Fibroblast of pulmonary artery (primary cell): ENCODE measurements at places on chromosomes 6 and 20.
A peak's percentile ranks its signal among the peaks of the same experiment; 100 is the strongest.

DNA sequence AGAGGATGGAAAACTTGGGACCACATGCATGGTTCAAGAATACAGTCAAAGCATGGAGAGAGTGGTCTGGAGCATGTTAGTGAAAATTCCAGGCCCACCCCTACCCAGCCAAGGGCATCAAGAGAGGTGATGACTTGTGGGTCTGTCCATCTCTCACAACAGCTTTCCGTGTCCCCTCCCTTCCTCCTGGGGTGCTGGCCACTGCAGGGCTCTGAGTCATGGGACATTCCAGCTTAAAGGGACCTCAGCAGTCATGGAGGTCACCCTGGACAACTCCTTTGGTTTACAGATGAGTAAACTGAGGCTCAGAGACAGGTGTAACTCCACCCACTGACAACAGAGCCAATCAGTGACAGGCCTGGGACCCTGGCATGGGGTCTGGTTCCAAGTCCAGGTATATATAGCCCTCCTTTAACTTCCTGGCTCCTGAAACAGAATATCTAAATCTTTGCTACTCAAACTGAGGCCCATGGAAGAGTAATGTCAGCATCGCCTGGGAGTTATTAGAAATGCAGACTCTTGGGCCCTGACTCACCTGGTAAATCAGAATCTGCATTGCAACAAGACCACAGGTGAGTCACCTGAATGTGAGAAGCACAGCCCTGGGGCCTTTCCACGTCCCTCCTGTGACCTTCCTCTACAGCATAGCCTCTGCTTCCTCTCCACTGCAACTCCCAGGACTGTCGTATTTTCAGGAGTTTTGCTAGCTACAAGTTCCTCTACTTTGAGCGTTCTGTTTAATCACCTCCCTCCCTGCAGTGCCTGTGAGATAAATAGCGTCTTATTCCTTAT, 170.2 kb downstream of the ZDHHC14 start:
- no peak for DNase-seq

DNA sequence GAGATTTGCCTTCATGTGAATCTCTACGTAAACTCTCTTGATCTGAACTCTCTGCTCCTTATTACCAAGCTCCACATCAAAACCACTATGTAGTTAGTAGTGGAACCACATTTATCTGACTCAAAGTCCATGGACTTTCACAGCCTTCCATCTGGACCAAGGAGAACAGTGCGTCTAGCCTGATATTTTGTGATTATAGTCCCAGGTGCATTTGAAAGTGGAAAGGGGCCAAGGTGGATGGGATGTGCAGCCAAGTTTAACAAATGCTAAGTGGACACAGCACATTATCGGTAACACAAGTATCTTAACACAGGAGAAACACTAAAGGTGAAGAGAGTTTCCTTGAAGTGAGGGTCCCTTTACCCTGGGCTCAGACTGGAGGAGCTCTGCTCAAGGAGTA, 281.2 kb upstream of the SGK1 start:
- DNase-seq, result no peak

DNA sequence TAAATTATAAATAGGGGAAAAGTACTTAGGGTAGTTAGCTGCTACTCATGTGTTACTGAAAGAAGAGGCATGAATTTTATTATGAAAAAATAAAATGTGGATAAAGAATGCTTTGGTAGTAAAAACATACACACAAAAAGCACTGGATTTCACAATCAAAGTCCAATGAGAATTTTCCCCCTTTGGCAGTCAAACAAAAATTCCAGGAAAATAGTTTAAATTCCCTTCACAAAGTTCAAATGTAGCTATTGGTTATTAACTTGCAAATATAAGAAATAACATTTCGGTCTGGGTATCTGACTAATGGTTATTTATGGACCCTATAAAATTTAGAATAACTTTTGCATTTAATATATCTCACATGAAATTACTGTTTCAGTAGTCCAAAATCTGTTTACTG, 210.4 kb downstream of the FOXC1 start:
- DNase-seq, result peak; percentile 84

DNA sequence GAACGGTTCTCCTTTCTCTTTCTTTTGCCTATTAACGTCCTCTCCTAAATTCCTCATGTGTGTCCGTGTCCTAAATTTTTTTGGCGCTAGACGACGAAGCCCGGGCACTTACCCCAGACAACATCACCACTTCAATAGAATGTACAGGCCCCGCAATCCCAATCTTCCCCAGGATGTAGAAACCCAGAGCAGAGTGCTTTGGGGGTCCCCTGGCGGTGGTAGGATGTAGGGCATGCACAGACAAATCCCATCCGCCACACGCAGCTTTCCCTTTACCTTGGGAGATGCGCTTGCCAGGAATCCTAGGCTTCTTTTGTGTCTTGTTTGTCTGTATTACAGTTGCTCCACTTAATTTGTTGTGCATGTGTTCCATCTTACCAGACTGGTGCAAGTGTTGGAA, 417.3 kb upstream of the ARID1B start:
- DNase-seq, result no peak

DNA sequence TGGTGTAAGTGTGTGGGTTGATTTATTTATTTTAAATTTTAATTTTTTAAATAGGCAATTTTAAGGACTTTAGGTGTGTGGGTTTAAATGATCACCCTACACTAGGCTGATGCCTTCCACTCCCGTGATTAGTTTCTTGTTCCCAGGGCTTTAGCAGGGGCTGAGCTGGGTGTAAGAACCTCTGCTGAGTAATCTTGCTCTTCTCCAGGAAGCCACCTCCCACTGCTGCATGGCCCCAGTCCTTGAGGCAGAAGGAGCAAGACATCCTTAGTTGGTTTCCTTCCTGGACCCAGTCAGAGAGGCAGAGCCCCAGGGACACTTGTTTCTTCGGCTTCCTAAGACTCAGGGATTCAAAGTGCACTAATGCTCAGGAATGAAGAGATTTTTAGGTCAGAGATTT, 19.8 kb upstream of the CDC5L start:
- peak; percentile 7 for DNase-seq

- peak; percentile 7 for DNase-seq
Measured at GRCh38 chr20:59141818-59142581, 21.6 kb upstream of the ZNF831 start.

GRCh38 chr6:25278914-25279747, at the start of gene CARMIL1:
TSS of gene CARMIL1 (plus strand) at chr6:25279374. CDS start at chr6:25279796, 422 bp downstream.
- DNase-seq, result peak; percentile 70

- DNase-seq, result no peak
Measured at GRCh38 chr6:33440649-33441309, 13.6 kb upstream of the ZBTB9 start.

DNA sequence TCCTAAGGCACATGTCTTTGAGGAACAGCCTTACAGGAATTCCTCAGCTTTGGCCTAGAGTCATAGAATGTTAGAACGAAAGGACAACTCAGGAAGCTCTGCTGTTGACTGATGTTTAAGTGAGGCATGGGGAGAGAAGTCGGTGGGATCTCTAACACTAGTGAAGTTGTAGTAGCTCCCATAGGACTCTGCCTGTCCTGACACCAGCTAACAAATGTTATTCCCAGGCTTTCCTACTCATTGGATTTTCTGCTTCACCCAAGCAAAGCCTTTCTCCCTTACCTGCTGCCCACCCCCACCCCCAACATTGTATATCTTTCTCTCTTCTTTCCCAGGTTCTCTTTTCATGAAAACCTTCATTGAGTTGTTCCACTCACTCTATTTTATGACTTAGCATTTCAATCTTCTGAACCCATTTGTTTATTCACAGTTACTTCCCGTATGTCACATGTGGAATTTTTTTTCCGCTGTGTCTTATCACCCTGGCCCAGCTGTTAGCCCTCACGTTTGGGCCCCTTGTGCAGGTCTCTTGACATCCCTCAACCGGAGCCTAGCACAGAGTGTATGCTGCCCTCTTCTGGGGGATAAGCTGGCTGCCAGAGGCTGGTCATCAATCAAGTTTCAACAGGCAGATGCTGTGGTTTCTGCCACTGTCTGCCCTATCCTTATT, 39.2 kb upstream of the RNF8 start:
- peak; percentile 90 for DNase-seq

DNA sequence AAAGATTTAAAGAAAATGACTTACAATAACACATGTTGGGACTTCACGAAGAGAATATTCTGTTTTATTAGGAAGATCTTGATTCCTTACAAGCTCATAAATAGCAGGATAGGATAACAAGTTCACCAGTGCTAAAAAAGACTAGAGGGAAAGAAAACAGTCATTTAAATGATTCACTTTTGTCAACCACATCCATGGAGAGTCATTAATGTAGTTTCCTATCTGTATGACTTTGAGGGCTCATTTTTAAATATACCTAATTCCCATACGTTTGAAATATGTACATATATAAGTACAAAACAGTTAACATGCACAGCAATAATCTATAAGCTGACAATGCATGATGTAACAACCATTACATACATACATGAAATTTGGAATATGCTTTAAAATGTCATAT, 111.1 kb downstream of the TBC1D32 start:
- no peak for DNase-seq

DNA sequence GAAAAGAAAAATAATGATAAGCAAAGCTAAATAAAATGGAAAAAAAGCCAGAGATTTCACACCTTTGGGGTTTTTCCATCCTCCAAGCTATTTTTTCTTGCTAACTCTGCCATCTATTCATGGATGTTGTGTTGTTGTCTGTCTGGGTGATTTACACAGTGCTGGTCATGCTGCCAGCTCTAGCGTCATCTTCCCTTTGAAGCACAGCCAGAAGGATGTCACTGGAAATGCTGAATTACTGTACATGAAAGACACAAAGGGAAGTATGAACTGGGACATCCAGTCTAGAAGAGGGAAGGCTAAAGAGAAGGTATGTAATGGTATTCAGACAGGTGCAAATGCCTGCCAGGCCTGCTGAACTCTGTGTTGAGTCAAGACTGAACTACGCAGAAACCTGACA, 241.9 kb upstream of the STXBP5 start:
- DNase-seq, result no peak

GRCh38 chr6:154111025-154111424, 72.0 kb downstream of the OPRM1 start:
- DNase-seq, result no peak

DNA sequence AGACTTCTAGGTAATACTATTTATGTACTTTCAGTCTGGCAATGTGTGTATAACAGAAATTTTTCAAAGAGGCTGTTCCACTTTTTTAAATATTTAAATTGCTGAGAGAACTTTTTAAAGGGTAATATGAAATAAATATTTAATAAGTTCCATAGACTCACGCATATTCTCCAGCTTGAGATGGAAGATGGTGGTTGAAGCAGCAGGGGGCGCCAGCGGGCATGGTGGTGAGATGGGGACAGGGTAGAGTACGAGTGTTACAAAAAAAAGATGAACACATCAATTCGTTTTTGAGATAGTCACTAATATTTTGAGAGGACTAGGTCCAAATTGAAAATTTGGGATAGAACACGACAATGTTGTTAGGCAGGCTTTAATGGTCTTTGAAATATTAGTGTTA, 68.4 kb downstream of the RSPO3 start:
- no peak for DNase-seq

DNA sequence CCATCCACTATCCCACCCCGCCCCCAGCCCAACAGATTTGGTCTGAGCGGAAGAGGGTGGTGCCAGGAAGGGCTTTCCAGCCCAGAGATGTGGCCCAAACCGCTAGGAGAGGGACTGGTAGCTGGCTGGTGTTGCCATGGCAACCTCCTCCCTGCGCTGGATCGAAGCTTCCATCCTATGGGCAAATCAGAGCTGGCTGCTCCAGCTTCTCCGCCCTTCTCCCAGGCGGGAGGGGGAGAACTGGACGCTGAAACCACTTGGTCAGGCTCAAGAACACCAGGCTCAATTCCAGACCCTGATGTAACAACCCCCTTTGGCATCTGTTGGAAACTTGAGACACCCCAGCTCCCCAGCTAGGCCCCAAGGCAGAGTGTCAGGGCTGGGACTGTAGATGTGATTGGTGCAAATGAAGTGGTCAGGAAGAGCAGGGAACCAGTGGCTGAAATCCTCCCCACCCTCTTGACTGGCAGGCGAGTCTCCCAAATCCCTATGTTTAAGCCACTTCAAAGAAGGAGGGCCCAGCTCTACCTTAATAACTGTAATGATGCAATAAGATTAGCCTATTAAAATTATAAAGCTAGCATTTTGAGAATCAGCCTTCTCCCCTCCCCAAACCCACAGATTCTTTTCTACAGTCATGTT, 4.2 kb downstream of the RIMS4 start:
- peak; percentile 43 for DNase-seq

- DNase-seq, result no peak
Measured at GRCh38 chr6:46794068-46794467, 879 bp downstream of the MEP1A start.

GRCh38 chr20:21725892-21726291, 20.4 kb downstream of the PAX1 start:
- no peak for DNase-seq

- peak; percentile 80 for DNase-seq
Measured at GRCh38 chr6:32886681-32887383, 32.8 kb downstream of the PSMB9 start.

DNA sequence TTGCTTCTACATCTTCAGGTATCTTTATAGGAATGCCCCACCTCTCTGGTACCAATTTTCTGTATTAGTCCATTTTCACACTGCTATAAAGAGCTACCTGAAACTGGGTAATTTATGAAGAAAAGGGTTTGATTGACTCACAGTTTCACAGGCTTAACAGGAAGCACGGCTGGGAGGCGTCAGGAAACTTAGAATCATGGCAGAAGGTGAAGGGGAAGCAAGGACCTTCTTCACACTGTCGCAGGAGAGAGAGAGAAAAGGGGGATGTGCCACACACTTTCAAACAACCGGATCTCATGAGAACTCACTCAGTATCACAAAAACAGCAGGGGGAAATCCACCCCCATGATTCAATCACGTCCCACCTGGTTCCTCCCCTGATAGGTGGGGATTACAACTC, 24.4 kb upstream of the LY86 start:
- DNase-seq, result no peak

DNA sequence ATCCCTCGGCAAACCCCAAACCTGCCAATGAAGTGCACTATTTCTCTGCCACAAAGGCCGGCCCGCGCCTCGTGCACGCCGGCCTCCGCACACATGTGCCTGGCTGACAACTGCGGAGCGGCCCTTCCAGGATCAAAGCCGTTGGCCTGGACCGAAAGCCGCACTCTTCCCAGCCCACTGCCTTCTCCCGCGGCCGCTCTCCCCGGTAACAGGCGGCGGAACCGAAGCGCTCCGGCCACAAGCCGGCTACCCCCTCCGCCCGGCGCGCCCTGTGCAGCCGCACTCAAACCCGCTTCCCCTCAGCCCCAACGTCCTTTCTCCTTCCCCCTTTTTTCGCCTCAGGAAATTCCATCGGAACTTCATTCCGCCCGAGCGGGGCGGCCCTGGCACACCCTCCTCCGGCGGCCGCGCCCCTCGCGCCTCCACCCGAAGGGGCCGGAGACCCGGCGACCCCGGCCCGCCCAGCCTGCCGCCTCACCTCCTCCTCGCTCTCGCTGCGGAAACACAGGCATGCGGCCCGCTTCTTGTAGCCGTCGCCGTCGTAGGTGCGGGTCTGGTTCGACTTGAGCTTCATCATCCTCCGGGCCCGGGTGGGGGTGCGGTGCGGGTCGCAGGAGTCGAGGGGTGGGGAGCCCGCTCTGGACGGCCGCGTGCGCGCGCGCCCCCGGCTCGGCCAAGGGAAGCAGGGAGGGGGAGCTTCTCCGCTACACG, 528 bp downstream of the NUDT3 start:
- peak; percentile 42 for DNase-seq
